ENCODE measurements at places on chromosomes 5 and 9. TPM values are rescaled to one million over a fixed set of nuclear protein-coding genes. Genes with fewer than 3 reads are reported as not detected.
A peak's percentile ranks its signal among the peaks of the same experiment; 100 is the strongest.

DNA sequence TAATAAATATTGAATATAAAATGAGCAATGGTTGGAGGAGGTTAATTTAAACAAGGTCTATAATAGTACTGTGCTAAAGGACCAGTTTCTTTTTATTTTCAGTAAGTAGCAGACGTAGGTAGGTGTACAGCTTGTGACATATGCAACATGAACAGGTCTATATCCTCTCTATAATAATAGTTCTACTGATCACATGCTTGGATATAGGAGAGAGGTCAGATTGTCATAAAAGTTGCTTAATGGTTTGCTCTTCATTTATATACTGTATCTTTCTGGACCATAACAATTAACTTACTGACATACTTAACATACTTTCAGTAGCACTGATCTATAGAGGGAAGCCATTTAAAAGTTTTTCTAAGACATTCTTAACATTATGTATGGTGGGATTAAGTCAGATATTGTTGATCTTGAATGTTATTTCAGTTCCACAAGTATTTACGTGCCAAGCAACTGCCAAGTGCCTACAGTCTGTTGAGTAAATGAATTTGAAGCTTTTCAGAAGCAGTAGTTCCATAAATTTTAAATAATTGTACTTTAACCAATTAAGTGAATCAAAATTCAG, 68.0 kb downstream of the DENND4C start:
- peak; percentile 25 for DNase-seq

GRCh38 chr5:54440456-54440893, 15.0 kb upstream of the HSPB3 start:
- peak; percentile 54 for DNase-seq

DNA sequence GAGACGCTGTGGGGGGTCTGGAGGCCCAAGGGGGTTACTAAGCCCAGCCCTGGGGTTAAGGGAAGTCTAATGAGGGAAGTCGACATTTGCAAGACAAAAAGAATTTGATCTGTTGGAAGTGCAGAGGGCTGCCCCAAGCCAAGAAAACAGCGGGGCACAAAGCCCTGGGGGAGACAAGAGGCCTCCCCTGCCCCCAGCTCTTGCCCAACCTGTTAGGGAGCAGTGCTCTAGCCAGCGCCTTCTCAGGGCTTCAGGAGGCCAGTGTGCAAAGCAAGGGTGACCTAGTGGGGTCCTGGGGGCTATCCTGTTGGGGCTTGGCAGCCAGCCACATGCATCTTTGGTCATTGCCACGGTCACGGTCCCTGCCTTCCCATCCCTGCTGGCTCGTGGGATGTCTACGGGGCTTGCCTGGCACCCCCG, 25.2 kb downstream of the GFI1B start:
- no peak for DNase-seq

DNA sequence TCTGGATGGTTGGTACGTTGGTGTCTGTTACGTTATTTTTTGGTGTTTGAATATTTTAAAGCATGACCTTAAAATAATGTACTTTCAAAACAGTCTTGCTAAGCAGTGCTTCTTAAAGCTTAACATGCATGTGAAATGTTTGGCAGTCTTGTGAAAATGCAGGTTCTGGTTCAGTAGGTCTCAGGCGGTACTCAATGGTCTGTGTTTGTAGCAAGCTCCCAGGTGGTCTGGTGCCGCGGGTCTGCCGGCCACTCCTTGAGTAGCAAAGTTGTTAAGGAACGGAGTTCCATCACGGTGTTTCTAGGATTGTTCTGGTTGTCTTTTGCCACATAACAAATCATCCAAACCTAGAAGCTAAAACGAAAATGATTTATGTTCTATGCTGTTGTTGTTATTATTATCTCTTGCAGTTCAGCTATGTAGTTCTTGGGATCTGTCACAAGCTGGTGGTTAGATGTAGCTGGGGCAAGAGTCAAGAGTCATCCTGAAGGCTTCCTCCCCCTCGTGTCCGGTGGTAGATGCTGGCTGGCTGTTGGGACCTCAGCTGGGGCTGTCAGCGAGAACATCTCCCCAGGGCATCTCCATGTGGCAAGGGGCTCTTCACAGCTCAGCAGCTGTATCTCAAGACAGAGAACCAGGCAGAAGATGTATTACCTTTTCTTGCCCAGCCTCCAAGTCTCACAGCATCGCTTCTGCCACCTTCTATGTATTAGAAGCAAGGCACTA, 186.8 kb downstream of the PALM2AKAP2 start:
- no peak for DNase-seq

DNA sequence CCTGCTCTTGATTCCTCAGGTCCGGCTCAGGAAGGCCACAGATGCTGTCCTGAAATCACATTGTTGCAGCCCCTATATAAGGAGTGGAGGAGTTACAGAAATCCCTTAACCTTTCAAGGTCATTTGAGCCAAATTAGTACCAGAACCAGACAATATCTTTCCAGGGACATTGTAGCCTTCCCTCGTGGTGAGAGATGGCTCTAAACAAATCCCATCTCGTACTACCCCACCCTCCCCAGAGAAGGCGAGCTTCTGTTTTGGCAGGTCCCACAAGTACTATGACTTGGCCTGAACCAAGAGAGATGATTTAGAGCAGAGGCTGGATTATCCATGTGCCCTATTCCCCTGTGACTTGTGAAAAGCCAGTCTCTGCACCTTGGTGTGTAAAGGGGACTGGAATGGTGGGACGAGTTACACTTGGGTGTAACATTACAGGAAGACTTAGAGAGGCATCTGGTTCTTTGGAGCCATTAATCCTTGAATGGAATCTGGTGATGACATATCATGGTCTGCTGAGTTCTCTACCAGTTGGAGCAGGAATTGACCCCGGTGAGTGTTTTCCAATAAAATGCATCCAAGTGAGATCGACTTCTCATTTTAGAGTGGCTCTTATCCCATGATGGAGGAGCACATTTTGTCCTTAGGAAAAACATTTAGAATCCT, at the start of gene FAM240B:
Gene FAM240B (minus strand): TSS at position 51 of the 663 bp plus-strand sequence. CDS start 16,134 bp downstream, outside the sequence.
- DNase-seq, result no peak

Gene PCA3
- not detected for polyA plus RNA-seq

DNA sequence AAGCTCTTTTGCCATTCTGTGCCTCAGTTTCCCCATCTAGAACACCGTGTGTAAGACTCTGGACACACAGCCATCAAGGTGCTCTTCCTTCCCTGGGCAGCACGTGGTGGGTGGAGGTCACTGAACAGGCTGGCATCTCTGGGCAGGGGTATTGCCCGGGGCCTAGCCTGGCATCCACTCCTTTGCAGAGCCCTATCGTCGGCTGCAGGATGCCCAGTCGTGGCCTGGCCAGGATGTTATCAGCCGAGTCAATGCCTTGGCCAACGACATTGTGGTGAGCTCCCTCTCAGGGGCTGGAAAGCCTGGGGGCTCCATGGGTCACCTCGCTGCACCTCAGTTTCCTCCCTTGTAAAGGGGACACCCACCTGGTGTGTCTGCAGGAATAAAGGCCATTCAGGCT, 4.0 kb downstream of the ADGRD2 start:
- DNase-seq, result no peak

Data from small intestine (tissue), 16 donors.